ENCODE measurements at places on chromosomes 13 and 19.

DNA sequence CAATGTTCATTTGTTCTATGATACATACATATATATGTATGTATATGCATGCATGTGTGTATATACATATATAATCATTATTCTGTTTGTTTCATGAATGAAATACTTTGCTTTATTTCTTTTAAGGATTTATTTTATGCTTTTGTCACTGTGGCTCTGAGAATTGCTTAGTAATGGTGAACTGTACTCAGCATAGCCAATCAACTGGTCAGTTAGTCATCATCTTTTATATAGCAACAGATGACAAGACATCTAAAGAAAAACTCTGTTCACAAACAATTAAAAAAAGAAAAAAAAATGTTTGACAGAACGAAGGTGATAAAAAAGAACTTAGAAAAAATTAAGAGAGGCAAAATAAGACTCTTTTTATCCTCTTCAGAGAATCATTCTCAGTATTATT is 1440.3 kb downstream of the PCDH9 start:
- DNase-seq = no peak

DNA sequence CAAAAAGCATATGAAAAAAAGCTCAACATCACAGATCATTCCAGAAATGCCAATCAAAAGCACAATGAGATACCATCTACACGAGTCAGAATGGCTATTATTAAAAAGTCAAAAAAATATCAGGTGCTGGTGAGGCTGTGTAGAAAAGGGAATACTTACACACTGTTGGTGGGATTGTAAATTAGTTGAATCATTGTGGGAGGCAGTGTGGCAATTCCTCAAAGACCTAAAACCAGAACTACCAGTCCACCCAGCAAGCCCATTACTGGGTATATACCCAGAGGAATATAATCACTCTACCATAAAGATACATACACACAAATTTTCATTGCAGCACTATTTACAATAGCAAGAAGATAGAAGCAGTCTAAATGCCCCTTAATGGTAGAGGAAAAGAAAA is 529.9 kb downstream of the SLITRK1 start:
- no peak for DNase-seq

DNA sequence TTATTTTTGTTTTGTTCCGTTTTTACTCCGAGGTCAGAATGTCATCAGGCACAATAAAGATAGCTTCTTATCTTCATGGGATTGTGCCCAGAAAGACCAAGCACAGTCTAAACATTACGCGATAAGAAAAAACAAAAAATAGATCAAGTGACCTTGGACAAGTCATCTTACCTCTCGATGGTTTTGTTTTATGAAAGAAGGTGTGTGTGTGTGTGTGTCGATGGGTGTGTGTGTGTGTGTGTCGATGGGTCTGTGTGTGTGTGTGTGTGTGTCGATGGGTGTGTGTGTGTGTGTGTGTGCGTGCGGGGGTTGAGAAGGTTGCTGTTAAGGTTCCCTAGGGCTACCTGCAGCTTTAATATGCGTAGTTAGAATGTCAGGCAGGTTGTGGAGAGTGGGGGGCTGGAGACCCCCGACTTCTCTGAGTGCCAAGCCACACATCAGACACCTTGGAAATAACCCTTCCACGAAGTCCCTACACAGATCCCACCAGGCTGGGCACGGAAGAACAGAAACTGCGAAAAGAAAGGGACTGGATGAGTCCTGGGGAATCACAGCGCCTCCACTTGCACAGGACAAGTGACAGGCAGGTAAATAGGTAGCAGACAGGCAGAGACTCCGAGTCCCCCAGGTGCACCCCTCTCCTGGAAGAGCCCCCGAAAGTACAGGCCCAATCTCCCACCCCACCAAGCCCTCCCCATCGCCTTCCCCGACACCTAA is 458 bp upstream of the ATP8A2 start:
- no peak for DNase-seq

DNA sequence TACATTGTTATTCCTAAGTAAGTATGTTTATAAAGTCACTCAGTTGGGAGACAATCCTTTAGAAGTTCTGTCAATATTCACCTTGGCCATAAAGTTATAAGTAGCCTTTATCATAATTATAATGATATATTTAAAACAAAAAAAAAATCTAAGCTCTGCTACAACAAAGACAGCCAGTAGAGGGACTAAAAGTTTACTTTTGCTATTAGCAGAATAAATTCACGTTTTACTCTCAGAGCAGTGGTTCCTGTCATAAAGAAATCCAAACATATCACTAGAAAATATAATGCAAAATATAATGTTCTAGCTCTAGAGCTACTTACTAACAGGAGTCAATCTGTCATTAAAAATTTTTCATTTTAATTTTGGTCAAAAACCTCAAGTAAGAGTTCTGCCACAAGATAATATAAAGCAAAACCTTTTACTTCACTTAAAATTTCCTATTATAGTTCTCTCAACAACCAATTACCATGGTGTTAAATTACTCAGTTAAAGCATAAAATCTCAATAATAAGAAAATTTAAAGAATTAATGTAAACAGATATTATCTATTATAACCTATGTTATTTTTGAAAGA is 17.7 kb downstream of the INTS6 start:
- DNase-seq = peak; percentile 47

DNA sequence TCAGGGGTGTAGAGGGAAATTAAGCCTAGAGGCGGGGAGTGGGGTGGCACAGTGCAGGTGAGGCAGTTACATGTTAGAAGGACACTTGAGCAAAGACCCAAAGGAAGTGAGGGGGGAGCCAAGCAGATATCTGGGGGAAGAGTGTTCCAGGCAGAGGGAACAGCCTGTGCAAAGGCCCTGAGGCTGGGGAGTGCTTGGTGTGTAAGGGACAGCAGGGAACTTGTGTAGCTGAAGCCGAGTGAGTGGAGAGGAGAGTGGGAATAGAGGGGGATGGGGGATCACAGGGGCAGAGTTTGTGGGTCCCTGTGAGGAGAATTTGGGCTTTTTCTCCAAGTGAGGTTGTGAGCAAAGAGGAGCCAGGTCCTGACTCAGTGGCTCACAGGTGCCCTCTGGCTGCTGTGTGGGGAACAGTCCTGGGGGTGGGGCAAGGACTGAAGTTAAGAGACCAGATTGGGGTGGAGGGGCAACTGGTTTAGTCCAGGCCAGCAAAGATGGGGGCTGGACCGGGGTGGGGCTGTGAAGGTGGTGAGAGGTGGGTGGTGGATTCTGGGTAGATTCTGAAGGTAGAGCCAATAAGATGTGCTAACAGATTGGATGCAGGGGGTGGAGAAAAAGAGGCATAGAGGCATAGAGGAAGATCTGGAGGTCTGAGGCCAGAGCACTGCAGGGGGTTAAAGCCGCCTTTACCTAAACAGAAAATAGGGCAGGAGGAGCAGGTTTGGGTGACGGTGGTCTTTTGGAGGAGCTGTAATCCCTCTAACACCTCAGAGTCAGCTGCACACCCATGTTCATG is 75.3 kb downstream of the CACNA1A start:
- DNase-seq = peak; percentile 31
